ENCODE measurements at places on chromosomes 11 and 22. TPM values are rescaled to one million over a fixed set of nuclear protein-coding genes. Genes with fewer than 3 reads are reported as not detected.

DNA sequence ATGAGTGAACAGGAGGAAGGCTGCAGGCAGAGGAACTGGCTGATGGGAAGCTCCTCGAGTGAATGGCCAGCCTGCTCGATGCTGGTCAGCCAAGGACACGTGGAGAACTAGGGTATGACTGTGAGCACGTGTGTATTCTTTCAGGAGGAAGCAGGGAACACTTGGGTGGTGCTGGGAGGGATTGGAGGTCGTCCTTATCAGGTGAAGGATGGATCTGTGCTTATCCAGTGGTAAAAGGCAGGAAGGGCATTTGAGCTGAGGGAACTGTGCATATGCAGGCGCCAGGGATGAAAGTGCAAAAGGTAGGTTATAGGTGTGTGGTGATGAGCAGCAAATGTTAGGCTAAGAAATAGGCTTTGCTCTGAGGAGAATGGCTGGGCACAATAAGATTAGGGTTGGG, 9.7 kb upstream of the SLCO2B1 start:
- DNase-seq: no peak

DNA sequence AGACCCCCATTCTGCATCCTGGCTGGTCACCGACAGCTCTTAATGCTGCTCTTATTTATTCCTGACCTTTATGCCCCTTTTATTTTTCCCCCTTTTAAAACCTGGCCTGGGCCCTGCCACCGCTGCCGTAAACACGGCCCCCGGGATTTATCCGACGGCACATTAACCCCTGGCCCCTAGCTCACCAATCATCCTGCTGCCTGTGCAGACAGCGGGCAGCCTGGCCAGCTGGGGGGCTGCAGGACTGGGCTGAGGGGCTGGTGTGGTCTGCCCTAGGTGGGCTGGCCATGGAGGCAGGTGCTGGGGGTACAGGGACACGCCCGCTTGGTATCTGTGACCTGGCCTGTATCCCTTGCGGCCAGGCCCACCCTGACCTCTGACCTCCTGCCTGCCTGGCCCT, 21.4 kb upstream of the FLRT1 start:
- no peak for DNase-seq

GRCh38 chr22:27993774-27994350, 74.8 kb upstream of the PITPNB start:
- no peak for DNase-seq

DNA sequence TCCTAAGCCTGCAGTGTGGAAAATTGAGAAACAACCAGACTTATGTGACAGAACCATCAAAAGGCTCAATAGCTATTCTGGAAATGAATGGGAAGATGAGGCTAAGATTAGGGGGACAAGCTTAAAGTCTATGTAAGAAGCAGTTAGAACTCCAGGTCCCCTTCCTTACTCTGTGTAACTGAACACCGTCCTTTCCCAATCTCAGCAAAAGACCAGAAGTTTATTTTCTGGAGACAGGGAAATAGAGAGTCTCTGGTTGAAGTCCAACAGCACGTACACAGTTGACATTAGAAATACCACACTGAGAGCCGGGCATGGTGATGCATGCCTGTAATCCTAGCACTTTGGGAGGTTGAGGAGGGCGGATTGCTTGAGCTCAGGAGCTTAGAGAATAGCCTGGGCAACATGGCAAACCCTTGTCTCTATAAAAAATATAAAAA, 93.9 kb downstream of the CD44 start:
- no peak for DNase-seq

GRCh38 chr22:27996981-27997380, 77.9 kb upstream of the PITPNB start:
- DNase-seq: no peak

- DNase-seq: no peak
Observed at GRCh38 chr11:124875401-124875800, 10.2 kb downstream of the ROBO3 start.

GRCh38 chr11:61494381-61494961, 14.1 kb upstream of the LRRC10B start:
- no peak for DNase-seq

GRCh38 chr11:28528217-28528616, 420.0 kb downstream of the METTL15 start:
- no peak for DNase-seq

DNA sequence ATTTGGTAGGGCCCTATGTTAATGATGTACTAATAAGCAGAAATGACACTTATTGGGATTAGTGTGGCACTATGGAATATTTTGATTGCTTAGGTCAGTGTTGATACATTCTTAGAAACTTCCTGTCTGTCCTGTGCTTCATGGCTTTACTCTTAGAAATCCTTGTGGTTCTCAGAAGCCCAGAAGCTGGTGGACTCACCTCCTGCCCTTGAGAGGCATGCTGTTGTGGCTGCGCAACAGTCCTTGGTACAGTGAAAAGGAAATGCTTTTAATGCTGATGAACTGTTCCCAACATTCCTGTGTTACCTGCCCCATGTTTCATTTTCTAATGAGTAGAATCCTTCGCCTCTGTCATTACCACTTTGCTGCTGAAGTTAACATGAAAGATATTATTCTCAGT, 52.4 kb upstream of the MYO18B start:
- no peak for DNase-seq

DNA sequence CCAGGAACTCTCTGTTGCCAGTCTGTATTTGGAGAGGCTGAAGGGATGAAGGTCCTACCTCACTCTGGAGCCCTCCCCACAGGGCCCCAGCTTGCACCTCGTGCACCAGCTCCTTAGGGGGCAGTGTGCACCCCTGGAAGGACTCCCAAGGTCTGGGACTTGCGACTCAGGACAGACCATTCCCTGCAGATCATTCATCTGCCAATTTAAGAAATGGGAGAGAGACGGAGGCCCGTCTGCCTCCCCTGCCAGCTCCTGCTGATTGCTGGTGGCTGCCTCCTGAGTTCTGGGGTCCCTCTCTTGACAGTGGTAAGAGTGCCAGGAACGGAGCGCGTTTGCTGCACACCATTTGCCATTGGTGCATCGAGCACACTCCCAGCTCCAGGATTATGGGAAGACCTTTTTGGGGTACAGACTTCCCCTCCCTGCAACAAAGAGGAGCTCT, 27.4 kb upstream of the MALAT1 start:
- DNase-seq: no peak

Gene TAF10
- total RNA-seq: 122 TPM

Gene MS4A6A
- total RNA-seq: 2.9 TPM

Gene NUMA1
- 200 TPM for total RNA-seq

Gene NLRP14
- total RNA-seq: not detected

Gene OR51F2
- total RNA-seq: not detected
